Muscle of arm (tissue), 14 donors: ENCODE measurements at places on chromosomes 12 and 14. TPM values are rescaled to one million over a fixed set of nuclear protein-coding genes. Genes with fewer than 3 reads are reported as not detected.

Gene RAB15
- 25.3 TPM for polyA plus RNA-seq

Gene GPR65
- 0.25 TPM for polyA plus RNA-seq

Gene KRT78
- not detected for polyA plus RNA-seq

Gene SCYL2
- polyA plus RNA-seq, result 39.9 TPM

Gene DAO
- polyA plus RNA-seq, result 0.11 TPM

Gene IFNG-AS1
- polyA plus RNA-seq, result not detected

Gene ESYT1
- 78.6 TPM for polyA plus RNA-seq

Gene LRP1-AS
- 0.88 TPM for polyA plus RNA-seq

Gene SLC7A7
- 23.0 TPM for polyA plus RNA-seq

Gene KRT86
- polyA plus RNA-seq, result not detected

Gene MNAT1
- polyA plus RNA-seq, result not detected

Gene PLEK2
- 0.45 TPM for polyA plus RNA-seq

Gene NCOR2
- polyA plus RNA-seq, result 79.1 TPM

Gene FOXN4
- polyA plus RNA-seq, result not detected

Gene RNASE4
- 2.2 TPM for polyA plus RNA-seq

Gene DPPA3
- not detected for polyA plus RNA-seq

Gene AQP6
- polyA plus RNA-seq, result not detected

Gene CCDC177
- not detected for polyA plus RNA-seq

Gene PIK3C2G
- 2.3 TPM for polyA plus RNA-seq

Gene VRTN
- not detected for polyA plus RNA-seq

Gene ZFP36L1
- 156 TPM for polyA plus RNA-seq

Gene KRT79
- polyA plus RNA-seq, result not detected
